ENCODE measurements at places on chromosomes 13 and 19.

DNA sequence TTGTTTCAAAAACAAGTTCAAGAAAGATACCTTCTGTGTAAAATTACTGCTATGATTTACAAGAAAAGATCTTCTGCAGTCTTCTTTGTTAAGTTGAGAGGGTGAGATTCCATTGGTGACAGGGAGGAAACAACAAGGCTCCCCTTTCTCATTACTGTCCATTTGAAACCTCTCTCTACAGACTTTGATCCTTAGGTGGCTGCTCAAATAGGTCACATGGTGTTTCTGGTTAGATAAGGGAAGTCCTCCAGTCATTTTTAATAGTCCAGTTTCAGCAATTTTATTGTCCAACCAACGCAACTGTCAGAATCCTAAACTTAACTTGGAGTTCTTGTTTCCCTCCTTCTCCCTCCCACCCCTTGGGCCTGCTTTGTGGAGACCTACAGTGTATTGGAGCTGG is 390.4 kb downstream of the EFNB2 start:
- DNase-seq: no peak

DNA sequence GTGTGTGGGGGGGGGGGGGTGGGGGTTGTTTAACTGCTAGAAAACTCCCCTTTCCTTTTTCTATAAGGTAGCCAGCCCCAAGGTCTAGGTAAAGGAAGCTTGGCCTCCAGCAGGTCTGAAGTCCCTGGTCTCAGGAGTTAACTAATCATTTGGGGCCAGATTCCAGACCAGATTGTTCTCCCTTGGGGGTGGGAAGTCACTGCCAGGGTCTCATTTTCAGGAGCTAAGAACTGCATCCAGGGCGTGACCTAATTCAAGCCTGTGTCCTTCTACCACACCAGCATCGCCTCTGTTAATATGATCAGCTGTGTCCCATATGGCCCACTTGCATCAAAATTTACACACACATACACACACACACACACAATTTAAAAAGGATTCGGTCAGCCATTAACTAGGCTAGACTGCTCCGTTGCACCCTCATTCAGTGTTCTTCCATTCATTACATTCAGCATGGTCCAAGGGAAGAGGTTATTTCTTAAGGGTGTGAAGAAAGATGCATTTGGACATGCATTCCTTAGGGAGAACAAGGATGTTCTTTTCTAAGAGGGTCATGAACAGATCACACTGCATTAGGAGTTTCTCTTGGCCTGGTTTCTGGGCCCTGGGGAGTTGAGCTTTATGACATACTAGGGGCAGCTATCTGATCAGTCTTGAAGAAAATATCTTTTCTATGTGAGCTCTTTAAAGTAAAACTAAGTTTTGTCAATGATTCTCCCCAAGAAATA is 91.0 kb downstream of the FGF14 start:
- no peak for DNase-seq

- no peak for DNase-seq
Observed at GRCh38 chr19:40321076-40321475, 27.1 kb downstream of the C19orf47 start.

DNA sequence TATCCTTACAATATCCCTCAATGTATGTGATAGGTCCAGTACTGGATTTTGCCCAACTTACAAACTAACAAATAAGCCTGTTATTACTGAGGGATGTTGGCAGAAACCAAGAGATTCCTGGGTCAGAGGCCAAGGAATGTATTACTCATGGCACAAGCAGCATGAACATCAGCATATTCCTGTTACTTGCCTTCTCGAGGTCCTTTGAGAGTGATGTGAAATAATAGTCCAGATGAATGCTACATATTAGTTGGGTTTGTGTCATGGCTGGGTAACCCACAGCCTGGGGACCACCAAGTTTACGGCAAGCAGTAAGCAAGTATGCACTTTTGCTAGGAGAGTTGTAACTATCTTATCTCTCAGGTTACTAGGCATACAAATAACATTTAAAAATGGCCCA is 384.5 kb upstream of the GPC6 start:
- no peak for DNase-seq

DNA sequence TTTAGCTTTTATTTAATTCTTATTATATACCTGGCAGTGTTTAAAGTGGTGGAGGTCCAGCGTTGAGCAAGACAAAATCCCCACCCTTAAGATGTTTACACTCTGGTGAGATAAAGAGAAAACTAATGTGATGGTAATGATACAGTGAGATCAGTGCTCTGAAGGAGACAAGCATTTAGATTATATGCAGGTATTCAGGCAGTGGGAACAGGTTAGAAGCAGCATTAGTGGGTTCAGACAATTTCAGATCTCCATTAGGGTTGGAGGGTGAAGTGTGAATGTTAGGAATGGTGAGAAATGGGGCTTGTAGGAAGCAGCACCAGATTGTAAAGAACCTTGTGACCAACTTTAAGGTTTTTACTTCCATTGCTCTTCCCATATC is 39.0 kb downstream of the PIBF1 start:
- DNase-seq: no peak

- no peak for DNase-seq
Observed at GRCh38 chr19:52789440-52789839, 2.8 kb upstream of the ZNF600 start.

Measured in transverse colon (tissue), 4 donors.